Esophagus squamous epithelium (tissue), 5 donors: ENCODE measurements at places on chromosomes 5 and 9. TPM values are rescaled to one million over a fixed set of nuclear protein-coding genes. Genes with fewer than 3 reads are reported as not detected.

Gene LRRC14B
- not detected for total RNA-seq

Gene ANKRD18B
- total RNA-seq, result 19.8 TPM

- H3K27ac ChIP-seq, result no peak overlapping the region
- no peak for DNase-seq
- H3K36me3 ChIP-seq, result no peaks in the 10 kb centered on the region
- H3K4me3 ChIP-seq, result no peak overlapping the region
Measured at GRCh38 chr9:79408617-79409016, 163.1 kb upstream of the TLE4 start.

GRCh38 chr5:158899211-158899610, 200.5 kb downstream of the EBF1 start:
- no peaks in the 10 kb centered on the region for H3K4me1 ChIP-seq
- no peaks in the 10 kb centered on the region for H3K36me3 ChIP-seq
- H3K4me3 ChIP-seq, result no peak overlapping the region

DNA sequence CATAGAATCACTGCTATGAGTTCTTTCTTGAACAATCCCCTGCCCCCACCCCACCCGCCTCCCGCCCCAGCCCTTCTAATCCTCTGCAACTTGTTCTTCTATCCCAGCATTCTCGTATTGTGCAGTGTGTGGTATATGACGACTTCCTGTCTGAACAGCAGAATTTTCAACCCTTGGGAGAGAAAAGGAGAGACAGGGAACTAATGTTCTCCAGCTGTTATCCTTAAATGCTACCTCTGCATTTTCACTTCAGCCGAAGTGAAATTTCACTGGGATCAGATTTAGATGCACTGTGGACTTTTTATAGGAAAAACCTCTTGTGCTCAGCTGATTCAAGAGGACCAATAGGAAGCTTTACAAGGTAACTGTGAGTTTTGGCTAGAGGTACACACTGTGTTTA, 2.2 kb downstream of the FBXL7 start:
- peaks cover 8% of the 10 kb centered on the region for H3K4me1 ChIP-seq
- H3K4me3 ChIP-seq, result peak overlapping the region; percentile 44
- no peak for DNase-seq
- H3K27me3 ChIP-seq, result no peaks in the 10 kb centered on the region
- H3K36me3 ChIP-seq, result no peaks in the 10 kb centered on the region
- peak overlapping the region; percentile 68 for H3K27ac ChIP-seq
